ENCODE measurements at places on chromosomes 5 and 9.

- DNase-seq: no peak
Measured at GRCh38 chr5:111933086-111933485, 176.1 kb upstream of the NREP start.

DNA sequence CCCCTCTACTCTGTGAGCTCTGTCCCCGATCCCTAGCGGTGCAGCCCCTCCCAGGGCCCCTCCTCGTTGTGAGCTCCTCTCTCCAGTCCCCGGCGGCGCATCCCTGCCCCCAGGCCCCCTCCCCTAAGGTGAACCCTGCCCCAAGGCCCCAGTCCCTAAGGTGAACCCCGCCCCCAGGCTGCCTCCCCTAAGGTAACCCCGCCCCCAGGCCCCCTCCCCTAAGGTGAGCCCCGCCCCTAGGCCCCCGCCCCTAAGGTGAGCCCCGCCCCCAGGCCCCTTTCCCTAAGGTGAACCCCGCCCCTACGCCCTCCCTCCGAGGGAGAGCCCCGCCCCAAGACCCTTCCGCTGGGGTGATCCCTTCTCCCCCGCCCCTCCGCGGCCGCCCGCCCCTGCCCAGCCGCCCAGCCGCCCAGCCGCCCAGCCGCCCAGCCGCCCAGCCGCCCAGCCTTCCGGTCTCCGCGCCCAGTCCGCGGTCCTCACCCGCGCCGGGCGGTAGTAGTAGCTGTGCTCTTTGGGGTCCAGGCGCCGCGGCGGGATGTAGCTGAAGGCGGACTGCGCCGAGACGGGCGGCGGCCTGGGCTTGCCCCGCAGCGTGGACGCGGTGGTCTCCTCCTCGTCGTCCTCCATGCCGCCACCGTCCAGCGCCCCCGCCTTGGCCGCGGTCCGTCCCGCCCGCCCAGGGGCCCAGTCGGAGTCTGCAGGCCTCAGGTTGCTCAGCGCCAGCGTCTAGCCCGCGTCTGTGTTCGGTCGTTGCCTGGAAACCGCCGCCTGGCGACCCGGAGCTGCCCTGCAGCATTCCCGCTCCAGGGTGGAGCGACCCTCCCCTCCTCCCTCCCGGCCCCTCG lies at the start of gene CFAP90:
CFAP90 (minus strand) TSS at position 739 of the 845 bp plus-strand sequence; CDS start at position 627, 112 bp downstream.
- no peak for DNase-seq

GRCh38 chr9:981491-981898 lies 5.0 kb downstream of the DMRT3 start:
- DNase-seq: no peak

GRCh38 chr9:134268747-134269146 lies 57.5 kb upstream of the RXRA start:
- no peak for DNase-seq

- DNase-seq: no peak
Measured at GRCh38 chr5:110753600-110753999, 14.8 kb downstream of the SLC25A46 start.

GRCh38 chr5:125564317-125564975 lies 818.0 kb upstream of the ZNF608 start:
- DNase-seq: no peak

GRCh38 chr5:173627860-173628392 lies 11.5 kb upstream of the BOD1 start:
- peak; percentile 87 for DNase-seq

DNA sequence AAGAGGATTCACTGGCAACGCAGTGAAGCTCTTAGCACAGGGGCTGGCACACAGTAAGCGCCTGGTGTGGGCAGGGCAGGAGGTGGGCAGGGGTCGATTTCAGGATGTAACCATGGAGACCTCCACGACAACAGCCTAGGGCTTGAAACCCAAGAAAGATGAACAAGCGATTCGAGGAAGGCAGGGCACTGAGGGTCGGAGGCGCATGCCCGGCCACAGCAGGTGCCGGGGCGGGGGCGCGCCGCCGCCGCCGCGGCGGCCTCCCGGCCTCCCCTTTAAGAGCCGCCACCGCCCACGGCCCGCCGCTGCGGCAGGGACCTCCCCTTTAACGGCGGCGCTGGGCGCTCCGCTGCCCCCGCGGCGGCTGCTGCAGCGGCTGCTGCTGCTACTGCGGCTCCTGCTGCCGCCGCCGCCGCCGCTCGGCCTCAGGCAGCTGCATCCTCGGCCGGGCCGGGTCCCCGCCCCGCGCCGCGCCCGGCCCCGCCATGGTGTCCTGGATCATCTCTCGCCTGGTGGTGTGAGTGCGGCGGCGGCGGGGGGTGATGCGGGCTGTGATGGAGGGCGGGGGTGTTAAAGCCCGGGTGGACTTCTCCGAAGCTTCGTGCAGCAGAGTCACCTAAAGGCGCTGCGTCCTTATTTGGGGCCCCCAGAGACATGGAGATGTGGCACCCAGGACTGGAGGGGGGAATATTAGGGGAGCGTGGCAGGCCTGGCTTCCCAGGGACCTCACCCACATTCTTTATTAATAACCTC lies at the start of gene REEP2:
REEP2 (plus strand) TSS at position 334 of the 753 bp plus-strand sequence; CDS start at position 486, 152 bp downstream.
- peak; percentile 22 for DNase-seq

DNA sequence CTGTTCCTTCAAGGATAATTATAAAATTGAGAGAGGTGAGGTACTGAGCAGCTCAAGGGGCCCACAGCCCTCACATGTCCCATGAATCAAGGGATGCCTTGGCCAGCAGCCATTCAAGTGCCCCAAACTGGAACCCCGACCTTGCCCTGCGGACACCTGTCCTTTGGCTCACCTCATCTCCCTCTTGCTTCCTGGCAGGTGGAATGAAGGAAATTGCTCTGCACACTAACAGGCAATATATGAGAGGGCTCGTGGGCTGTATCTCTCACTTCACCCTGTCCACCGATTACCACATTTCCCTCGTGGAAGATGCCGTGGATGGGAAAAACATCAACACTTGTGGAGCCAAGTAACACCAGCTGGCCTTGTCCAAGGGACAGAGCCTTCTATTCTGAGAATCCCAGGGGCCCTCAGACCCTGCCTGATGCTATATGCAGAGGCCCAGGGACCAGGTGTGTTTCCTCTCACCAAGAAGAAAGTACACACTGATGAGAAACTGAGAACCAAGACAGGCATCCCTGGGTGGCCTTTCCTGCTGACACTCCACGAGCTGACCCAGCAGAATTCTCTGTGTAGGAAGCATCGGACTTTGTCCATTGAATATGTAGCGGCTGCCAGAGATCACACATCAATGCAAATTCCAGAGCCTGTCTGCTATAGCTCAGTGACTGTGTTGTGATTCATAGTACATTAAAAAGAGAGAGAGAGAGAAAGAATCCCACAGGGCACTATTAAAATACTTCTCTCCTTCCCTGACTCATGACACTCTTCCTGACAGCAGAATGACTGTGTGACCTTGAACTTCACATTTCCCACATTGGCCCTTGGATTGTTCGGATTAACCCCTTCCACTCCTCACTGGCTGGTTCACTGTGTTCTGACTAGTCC lies 92.6 kb downstream of the LIFR start:
- DNase-seq: no peak

GRCh38 chr5:90807496-90807895 lies 248.9 kb downstream of the ADGRV1 start:
- no peak for DNase-seq

- no peak for DNase-seq
Measured at GRCh38 chr5:170640731-170641588, 137.1 kb downstream of the KCNIP1 start.

GRCh38 chr5:83433891-83434290 lies 37.7 kb upstream of the VCAN start:
- no peak for DNase-seq

- DNase-seq: no peak
Measured at GRCh38 chr5:119270121-119270565, 85.7 kb upstream of the TNFAIP8 start.

- no peak for DNase-seq
Measured at GRCh38 chr9:133518200-133518599, 6.6 kb downstream of the MYMK start.

- DNase-seq: no peak
Measured at GRCh38 chr5:23639326-23639725, 131.9 kb downstream of the PRDM9 start.

GRCh38 chr5:171336521-171337209 lies 27.6 kb downstream of the TLX3 start:
- DNase-seq: peak; percentile 48

DNA sequence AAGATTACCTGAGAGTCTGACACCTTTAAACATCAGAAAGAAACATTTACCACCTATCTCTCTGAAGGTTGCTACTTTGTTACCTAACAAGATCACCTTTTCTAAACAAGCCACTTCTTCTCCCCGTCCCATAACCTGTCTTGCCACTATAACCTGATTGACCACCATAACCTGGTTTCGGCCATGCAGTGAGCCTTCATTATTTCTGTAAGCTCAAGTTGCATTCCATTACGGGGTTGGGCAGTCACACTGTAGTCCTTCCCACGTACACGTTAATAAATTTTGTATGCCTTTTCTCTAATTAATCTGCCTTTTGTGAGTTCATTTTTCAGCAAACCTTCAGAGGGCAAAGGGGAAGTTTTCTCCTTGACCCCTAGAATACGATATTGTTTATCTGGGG lies 28.0 kb upstream of the CCNG1 start:
- DNase-seq: no peak

DNA sequence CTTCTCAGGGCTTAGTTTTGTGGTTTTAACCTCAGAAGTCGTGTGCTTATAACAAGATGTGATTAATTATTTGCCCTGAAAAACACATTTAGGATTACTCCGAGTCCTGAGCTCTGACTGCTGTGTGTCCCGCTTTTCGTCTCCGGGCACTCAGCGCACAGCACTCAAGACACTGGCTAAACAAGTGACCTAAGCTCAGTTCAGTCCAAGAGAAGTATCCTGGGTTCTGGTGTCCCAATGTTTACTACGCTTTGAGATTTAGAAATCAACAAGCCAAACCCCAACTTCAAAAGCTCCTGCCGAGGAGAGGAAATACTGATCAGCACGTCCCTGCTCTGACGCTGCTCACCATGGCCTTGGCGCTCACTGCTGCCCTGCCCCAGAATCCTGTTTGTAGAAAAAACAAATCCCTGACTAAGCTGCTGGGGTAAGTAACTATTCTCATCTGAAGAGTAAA lies 53.2 kb downstream of the IPPK start:
- DNase-seq: no peak

GRCh38 chr5:135482381-135482933 lies 30.3 kb upstream of the TIFAB start:
- DNase-seq: no peak

DNA sequence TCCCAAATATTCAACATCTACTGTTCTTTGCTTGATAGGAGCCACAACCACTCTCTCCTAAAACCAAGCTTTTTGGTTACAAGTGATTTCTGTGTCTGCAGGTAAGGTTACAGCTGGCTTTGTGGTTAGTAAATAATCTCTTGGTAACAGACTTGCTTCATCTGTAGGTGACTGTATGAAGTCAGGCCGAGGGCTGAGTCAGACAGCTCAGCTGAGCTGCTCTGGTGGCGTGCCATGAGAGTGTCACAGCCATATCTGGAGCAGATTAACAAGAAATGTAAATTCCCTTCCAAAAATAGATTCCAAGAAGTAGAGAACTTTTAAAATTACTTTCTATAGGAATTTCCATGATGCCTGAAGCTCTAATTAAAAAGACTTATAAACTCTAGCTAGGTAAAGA lies 23.7 kb upstream of the TAS2R1 start:
- DNase-seq: no peak

- DNase-seq: no peak
Measured at GRCh38 chr9:95458666-95459065, 58.1 kb downstream of the PTCH1 start.

- DNase-seq: no peak
Measured at GRCh38 chr5:136432705-136433104, 67.4 kb upstream of the TRPC7 start.

- DNase-seq: no peak
Measured at GRCh38 chr5:119338326-119338946, 17.4 kb upstream of the TNFAIP8 start.

DNA sequence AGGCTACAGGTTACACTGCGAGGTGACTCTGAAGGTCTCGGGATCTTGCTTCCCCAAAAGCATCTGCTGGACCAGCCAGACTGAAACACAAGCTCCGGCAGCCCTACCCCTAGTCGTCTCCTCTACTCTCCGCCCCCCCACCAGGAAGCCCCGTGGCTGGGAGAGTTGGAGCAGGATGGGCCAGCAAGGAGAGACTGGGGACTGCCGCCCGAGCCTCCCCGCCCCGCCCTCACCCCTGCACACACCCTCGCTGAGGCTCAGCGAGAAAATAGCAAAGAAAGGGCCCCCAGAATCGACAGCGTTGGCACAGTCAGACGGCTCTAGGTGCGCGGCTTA lies 1.3 kb downstream of the TRIM7 start:
- DNase-seq: no peak

- peak; percentile 20 for DNase-seq
Measured at GRCh38 chr5:10876006-10876744, 115.1 kb upstream of the DAP start.

Measured in globus pallidus (tissue), 1 donor.